ENCODE measurements at places on chromosomes 11 and 22. TPM values are rescaled to one million over a fixed set of nuclear protein-coding genes. Genes with fewer than 3 reads are reported as not detected.

DNA sequence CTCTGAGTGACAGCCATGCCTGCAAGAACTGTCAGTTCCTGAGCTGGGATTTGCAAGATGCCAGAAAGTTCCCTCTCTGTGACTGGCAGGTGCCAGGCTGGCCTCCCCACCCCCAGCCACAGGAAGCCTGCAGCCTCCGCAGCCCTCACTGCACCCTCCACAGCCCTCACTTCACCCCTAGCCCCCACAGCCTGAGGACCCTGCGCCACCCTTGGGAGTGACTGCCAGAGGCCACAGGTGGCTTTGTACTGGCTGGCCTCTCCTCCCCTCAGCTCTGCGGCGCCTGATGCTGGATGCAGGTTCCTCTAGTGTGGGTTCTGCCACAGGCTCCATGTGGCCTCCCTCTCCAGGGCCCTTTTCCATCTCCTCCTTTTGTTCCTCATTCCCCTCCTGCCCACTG lies 28.7 kb downstream of the MPPED1 start:
- H3K36me3 ChIP-seq: no peaks in the 10 kb centered on the region
- H3K4me1 ChIP-seq: no peaks in the 10 kb centered on the region
- peaks cover 2% of the 10 kb centered on the region for H3K27me3 ChIP-seq
- DNase-seq: no peak

- no peak overlapping the region for H3K27ac ChIP-seq
- no peaks in the 10 kb centered on the region for H3K36me3 ChIP-seq
- no peak overlapping the region for H3K4me3 ChIP-seq
- DNase-seq: no peak
These were observed 46.5 kb upstream of the SOX6 start for GRCh38 chr11:16402654-16403447.

- H3K4me1 ChIP-seq: peaks cover 37% of the 10 kb centered on the region
- H3K36me3 ChIP-seq: peaks cover 70% of the 10 kb centered on the region
- no peak for DNase-seq
- H3K27me3 ChIP-seq: no peaks in the 10 kb centered on the region
These were observed 9.0 kb upstream of the RRM1 start for GRCh38 chr11:4085575-4085974.

Gene RHOD
- not detected for total RNA-seq

Gene PLEKHA7
- total RNA-seq: 0.47 TPM

Gene IL17REL
- total RNA-seq: not detected
